Natural killer cell treated with Interleukin-12 subunit alpha and Interleukin-12 subunit beta and Interleukin-15 and Interleukin-18, amount 100 ng/mL, for 72 hours (primary cell): ENCODE measurements at places on chromosomes 1 and 21. TPM values are rescaled to one million over a fixed set of nuclear protein-coding genes. Genes with fewer than 3 reads are reported as not detected.

Gene KRTAP19-1
- not detected for total RNA-seq

Gene CAPZB
- total RNA-seq, result 359 TPM

Gene SPRR2G
- not detected for total RNA-seq

Gene GBP5
- total RNA-seq, result 305 TPM

Gene TMIGD3
- not detected for total RNA-seq

Gene KCNJ9
- total RNA-seq, result not detected

Gene MAP7D1
- total RNA-seq, result 196 TPM

Gene ATP1A2
- not detected for total RNA-seq

Gene PDE9A
- 2.2 TPM for total RNA-seq

Gene EPS8L3
- not detected for total RNA-seq

Gene NOS1AP
- not detected for total RNA-seq

Gene FMO1
- not detected for total RNA-seq

Gene TRIM46
- total RNA-seq, result 9.3 TPM

Gene CRP
- not detected for total RNA-seq
